Activated naive CD4-positive, alpha-beta T cell treated with Interleukin-2 at 50 U/mL for 16 hours (primary cell): ENCODE measurements at places on chromosomes 3 and 15.

DNA sequence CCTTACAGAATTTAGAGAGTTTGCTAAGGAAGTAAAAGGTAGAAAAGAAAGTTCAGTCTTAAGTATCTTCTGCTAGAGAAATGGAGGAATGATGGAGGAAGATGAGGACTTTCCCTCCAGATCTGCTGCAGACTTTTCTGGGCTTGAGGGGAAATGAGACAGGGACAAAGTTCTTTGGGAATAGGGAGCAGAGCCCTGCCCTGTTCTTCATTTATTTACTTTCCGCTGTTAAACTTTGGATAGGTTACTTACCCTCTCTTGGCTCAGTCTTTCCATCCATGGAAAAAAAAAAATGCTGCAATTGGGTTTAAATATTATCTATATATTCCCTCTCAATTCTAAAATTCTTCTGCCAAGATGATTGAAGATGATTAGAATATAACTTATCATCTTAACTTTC is 202.9 kb downstream of the TBL1XR1 start:
- DNase-seq: no peak

DNA sequence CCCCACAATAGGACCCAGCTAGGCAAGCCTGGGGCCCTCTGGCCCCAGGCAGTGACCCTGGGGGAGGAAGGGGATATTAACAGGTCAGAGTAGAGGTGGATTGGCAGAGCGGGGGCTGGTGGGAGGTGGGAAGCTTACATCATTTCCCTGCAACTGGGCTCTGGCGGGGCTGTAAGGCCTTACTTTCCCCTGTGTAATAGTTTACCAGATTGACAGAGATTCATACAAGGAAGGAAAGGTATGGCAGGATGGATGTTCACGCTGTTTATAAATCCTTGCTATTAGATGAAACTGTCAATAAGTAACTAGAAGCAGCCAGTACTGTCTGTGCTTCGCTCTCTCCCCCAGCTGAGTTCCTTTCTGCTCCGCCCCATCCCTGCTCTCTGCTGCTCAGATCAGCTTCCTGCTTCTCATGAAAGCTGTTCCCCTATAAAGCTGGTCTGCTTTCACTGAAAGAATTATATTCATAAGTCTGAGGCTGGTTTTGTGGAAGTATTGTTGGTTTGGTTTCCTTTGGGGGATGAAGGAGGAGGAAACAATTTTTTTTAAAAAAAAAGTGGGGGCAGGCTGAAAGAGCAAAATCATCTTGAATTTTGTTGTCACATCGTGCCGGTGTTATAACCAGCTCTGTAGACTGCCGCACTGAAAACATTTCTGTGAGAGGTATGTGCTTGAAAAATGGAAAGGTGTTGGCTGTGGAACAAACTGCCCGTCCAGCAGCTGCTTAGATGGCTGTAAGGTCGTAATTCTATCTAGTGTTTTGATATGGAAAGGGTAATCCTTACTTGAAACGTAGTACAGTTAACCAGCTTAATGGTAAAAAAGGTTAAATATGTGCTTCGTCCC is 76.4 kb downstream of the BBX start:
- DNase-seq: peak; percentile 42

DNA sequence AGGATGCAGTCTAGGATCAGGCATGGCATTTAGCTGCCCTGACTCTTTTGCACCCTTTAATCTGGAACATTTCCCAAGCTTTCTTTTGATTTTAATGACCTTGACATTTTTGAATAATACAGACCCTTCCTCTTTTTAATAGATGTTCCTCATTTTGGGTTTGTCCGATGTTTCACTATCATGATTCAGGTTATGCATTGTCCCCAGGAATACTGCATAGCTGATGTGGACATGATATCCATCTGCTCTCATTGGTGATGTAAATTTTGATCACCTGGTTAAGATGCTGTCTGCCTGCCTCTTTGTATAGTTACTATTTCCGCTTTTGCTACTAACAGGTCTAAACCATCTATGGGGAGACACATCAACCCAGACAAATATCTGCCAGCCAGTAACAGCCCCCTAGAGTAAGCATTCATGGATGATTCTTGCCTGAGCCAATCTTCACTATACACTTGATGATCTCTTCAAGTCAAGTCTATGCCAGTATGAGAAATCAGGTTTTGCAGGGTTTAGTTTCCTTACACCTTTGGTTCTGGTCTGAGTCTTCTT is 50.6 kb upstream of the ULK4 start:
- no peak for DNase-seq

DNA sequence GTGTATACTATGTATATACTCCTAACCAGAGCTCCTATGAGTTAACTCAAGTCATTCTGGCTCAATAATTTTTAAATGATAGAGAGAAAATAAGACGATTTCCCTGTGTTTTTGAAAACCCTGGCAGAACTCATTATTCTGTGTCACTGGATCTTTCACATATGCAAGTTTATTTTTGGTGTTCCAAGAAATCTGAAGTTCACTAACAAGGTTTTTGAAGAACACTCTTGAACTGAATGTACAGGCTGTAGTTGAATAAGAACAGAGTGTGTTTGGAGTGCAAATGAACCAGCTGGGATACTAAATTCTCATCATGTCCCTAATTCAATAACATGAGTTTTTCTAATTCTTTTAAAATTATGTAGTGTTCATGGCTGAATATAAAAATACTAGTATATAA is 466.9 kb upstream of the SUCLG2 start:
- no peak for DNase-seq

GRCh38 chr3:168467115-168467714 is 371.5 kb upstream of the GOLIM4 start:
- DNase-seq: no peak

GRCh38 chr3:20511863-20512505 is 326.0 kb upstream of the SGO1 start:
- DNase-seq: no peak

- no peak for DNase-seq
Observed at GRCh38 chr3:72634128-72634527, 214.1 kb downstream of the SHQ1 start.

DNA sequence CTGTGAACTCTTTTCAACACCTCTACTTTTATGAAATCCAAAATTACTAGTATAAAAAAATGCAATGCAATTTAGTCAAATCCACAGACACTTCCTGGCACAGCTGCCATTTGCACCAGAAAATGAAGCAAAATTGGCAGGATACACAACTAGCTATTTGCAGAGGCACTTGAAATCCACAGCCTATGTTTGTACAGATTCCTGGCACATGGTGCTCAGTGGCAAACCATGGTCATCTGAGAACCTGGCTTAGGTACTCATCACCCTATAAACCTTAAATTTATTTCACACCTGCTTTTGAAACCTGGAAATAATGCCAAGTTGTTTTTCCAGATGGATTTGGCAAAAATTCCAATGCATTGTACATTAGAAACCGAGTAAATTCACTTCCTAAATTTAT is 20.2 kb upstream of the PPM1L start:
- DNase-seq: no peak

DNA sequence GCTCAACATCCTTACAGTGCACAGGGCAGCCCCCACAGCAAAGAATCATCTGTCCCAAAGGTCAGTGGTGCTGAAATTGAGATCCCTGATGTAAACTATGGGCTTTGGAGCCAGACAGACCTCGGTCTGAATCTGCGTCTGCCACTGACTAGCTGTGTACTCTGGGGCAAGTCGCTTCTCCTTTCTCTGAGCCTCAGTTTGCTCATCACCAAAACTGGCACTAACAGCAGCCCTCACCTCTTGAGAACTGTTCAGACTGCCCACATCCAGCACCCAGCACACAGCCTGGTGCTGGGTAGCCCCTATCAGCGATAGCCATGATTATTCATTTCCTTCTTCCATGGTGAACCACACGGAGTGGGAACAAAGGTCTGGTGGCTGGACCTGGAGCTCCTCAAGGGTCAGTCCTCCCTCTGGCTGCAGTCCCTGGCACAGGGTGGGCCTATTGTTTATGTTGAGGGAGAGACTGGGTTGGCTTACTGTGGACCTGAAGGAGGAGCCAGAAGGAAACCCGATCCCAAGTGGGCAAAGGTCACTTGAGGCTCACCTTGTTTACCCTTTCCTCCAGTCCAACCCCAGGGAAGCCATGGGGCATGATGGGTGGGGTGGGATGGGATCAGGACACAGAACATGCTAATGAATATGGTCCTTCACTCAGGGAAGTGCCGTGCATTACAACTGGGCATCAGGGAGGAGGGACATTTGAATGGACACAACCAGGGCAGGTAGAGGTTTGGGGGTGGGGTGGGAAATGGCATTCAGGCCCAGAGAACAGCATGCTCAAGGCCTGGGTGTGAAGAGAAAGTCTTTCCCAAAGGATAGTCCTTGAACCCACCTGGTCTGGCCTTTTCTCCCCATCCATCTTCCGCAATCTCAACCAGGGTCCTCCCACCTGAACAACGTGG is 1.6 kb upstream of the PRKCD start:
- no peak for DNase-seq

GRCh38 chr3:191409791-191410359 is 51.1 kb upstream of the PYDC2 start:
- DNase-seq: no peak
